ENCODE measurements at places on chromosomes 6 and 20.

DNA sequence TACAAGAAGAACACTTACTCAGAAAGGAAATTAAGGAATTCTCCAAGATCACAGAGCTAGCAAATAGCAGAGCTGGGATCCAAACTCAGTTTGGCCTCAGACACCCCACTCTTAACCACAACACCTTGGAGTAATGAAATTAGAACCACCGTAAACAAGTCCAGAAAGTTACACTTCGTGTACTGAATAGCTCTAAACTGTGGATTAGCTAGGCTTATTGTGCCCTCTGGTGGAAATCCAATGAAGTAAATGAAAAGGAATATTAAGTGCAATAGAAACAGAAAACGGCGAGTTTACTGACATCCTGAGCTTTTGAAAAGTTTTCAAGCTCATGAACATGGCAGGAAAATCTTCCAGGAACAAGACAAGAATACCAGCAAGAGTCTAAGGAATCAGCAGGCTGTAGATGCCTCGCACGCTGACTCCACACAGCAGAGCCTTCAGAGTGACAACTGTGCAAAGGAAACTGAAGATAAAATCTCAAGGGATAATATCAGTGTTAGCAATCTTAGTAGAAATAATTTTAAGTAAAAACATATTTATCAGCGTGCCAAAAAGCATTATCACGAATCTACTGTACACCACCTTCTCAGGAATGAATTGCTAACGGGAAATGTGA, 34.6 kb downstream of the FBXO5 start:
- DNase-seq: no peak

DNA sequence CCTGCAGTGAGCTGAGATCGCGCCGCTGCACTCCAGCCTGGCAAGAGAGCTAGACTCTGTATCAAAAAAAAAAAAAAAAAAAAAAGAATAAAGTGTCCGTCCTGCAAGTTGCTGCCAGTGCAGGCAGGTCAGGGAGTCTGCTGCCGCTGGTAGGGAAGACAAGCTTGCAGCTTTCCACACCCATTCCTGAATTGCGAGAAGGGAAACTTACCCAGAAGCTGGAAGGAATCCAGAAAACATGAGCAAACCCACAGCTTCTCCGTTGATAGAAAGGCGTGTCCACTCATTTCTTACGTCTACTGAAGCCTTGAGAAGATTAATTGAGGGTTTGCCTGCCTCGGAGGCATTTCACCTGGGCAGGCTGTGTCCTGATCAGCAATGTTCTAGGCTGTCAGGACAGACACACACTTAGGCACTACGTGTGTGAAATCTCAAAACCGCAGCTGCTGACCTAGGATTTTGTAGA, 61.6 kb upstream of the DSP start:
- DNase-seq: no peak

- DNase-seq: no peak
Observed at GRCh38 chr20:50434653-50435396, 75.4 kb upstream of the PTPN1 start.

GRCh38 chr20:24605937-24606455, 136.6 kb downstream of the SYNDIG1 start:
- DNase-seq: no peak

- DNase-seq: no peak
Observed at GRCh38 chr6:157020398-157020797, 243.2 kb downstream of the ARID1B start.

DNA sequence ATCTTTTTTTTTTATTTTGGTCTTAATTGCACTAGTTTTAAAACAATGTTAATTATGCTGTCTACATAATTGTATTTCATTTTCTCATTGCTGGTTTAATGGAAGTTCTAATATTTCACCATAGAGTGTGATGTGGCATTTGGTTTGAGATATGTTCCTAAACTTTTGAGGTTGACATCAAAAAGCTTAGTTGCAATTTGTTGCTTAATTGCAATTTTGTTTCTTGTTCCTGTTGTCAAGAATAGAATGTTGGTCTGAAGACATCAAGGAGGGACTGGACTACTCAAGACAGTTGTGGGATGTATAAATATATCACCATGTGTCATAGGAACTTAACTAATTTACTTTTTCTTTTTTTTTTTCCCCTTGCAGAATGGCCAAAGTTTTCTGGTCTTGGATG, 12.5 kb downstream of the HSF2 start:
- DNase-seq: no peak

DNA sequence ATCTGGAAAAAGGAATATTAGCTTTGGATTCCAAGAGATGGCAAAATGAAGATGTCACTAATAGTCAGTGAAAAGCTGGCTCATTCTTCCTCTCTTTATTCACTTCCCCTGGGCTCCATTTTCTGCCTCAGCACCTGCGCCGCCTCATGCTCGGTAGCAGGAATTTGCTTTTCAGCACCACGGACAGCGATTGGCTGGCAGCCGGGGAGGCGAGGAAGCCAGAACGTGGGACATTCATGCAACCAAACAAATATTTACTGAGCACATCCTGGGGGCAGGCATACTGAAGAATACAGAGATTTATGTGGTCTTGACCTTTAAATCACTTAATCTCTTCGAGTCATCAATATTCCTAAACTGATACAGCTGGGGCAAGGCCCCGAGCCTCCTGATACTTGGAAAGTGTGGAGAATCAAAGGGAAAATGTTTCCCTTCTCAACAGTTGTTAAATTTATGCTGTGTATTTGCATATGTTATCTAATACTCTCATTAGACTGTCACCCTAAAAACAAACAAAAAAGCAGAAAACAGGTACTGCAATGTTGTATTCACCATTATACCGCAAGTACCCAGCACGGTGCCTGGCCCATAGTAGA, 12.1 kb upstream of the PDYN start:
- DNase-seq: no peak

DNA sequence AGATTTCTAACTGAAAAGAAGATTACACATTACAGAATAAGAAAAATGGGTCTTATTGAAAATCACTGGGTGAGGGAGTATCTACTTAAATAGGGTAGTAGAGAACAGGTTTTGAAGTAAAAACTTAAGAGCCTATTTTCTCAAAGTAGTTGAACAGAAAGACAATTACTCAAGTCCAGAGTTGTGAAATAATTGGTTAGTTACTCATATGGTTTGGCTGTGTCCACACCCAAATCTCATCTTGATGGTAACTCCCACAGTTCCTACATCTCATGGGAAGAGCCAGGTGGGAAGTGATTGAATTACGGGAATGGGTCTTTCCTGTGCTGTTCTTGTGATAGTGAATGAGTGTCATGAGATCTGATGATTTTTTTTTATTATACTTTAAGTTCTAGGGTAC, 1035.3 kb upstream of the GJE1 start:
- no peak for DNase-seq

DNA sequence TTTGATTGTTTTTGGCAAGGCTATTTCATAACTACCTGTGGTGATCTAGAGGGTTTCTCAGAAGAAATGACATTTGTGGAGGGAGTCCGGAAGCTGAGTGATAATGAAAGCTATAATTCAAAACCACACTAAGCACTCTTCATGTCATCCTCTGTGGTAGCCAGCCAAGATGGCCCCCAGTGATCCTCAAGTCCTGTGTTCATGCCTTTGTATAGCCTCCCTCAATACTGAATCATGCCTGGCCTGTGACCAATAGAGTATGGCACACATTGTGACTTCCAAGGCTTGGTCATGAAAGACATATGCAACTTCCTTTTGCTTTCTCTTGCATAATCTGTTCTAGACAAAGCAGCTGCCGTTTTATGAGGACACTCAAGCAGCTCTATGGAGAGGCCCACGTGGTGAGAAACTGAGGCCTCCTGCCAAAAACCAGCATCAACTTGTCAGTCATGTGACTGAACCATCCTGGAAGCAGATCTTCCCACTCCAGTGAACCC, 12.8 kb upstream of the DNAAF9 start:
- DNase-seq: peak; percentile 6

GRCh38 chr6:160996131-160996601, 4.6 kb downstream of the MAP3K4 start:
- no peak for DNase-seq

DNA sequence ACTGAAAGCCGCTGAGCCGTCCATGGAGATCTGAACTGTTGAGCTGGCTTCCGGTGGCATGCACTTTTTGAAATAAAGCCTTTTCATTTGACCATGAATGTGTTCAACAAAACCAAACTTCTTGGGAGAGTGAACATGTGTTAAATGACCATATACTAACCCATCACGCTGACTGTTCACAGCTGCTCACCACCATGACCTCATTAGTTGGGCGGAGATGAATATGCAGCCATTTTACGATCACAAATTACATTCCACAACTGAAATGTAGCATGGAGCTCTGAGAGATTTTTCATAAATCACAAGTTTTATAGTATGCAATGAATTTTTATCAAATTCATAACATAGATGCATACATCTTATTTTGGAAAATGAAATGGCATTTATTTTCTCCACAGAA, 4.2 kb downstream of the RAMACL start:
- DNase-seq: no peak

DNA sequence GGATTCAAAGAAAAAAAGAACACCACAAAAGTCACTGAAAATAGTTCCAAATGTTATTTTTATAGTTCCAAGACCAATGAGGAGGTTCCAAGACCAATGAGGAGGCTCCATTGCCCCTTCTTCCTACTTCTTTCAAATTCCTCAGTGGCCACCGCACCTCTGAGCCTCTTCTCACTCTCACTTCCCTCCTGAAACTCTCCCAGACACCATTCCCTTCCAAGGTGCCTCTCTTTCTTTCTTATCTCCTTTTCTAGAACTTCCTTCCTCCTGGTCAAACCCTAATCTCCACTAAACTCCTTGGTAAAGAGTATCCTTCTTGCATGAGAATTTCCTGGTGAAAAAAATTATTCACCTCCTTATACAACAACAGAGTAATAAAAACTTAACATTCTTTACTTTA, 20.4 kb upstream of the MCUR1 start:
- no peak for DNase-seq

- DNase-seq: no peak
Observed at GRCh38 chr6:38580030-38580429, 59.7 kb downstream of the BTBD9 start.

DNA sequence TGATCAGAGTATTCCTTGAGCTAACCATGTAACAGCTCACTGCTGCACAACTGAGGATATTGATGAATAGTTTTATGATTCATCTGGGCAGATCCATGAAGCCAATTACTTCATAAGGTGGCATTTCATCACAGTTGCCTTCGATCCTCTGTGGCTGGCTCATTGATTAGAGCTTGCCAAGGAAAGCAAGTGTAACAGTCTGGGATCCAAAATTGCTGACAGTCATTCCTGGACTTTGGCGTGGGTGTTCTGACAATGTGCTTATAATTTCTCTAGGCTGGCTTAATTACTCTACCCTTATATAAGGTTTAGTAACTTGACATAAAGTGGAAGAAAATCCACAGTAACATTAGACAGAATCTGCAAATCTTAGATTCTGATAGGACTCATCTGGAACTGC, 551.3 kb upstream of the CDH4 start:
- no peak for DNase-seq
